ENCODE measurements at places on chromosomes 12 and 14. TPM values are rescaled to one million over a fixed set of nuclear protein-coding genes. Genes with fewer than 3 reads are reported as not detected.

Gene SDS
- total RNA-seq, result not detected

Gene REM2
- total RNA-seq, result 0.19 TPM

Gene P2RX2
- not detected for total RNA-seq

Gene CCT2
- total RNA-seq, result 501 TPM

Gene HRK
- total RNA-seq, result not detected

Gene JPH4
- total RNA-seq, result 0.74 TPM

Gene KRT82
- total RNA-seq, result not detected

Gene KRT6B
- not detected for total RNA-seq

Gene DEPDC4
- 2.8 TPM for total RNA-seq

Gene C12orf60
- 2.7 TPM for total RNA-seq

DNA sequence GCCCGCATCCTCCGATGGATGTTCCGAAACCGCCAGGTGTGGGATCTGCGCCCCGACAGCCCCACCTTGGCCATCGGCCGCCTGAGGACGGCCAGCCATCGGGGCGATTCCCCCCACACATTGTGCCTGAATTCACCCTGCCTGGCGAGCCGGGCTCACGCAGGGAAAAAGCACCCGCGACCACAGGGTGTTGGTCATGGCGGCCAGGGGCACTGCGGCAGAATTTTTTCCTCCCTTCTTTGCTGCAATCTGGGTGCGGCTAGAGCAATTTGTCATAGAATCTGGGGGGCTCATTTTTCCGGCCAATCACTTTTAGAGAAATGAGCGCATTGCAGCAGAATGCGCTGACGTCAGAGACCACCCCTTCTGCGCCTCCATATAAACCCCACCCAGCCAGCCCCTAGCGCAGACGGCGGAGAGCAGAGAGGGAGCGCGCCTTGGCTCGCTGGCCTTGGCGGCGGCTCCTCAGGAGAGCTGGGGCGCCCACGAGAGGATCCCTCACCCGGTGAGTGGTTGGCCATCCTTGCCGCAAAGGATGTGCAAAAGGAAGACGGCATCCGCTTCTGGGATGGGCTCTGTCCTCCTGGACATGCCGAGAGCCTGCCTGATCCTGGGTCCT is at the start of gene MEG3:
Gene MEG3 (plus strand): TSS at position 406 of the 619 bp plus-strand sequence.
- peaks cover 5% of the 10 kb centered on the region for H3K4me1 ChIP-seq
- H3K4me3 ChIP-seq, result peak within 1 kb of the TSS; percentile 7
- H3K36me3 ChIP-seq, result no peaks in the 10 kb centered on the region

GRCh38 chr14:75514673-75515628 is 7.3 kb upstream of the BATF start:
- H3K27ac ChIP-seq, result peak overlapping the region; percentile 91
- peaks cover 13% of the 10 kb centered on the region for H3K36me3 ChIP-seq
- peaks cover 35% of the 10 kb centered on the region for H3K4me1 ChIP-seq

DNA sequence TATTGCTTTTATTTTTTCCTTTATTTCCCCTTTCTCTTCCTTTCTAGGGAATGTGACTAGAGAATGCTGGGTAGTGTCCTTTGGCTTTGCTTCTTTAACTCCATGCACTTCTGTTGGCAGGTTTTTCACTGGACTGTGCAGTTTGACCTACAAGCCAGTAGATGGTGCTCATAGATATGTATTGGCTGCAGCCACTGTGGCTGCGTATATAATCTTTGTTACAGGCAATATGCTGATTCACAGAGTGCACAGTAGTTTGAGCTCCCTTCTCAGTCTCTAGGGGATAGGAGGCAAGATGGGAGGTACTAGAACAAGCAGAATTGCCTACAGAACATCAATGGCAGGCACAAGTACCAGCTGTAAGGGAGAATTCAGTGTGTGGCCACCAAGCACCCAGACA is 503.5 kb downstream of the LRFN5 start:
- H3K27ac ChIP-seq, result no peak overlapping the region
- H3K4me1 ChIP-seq, result no peaks in the 10 kb centered on the region
- H3K4me3 ChIP-seq, result no peak overlapping the region

DNA sequence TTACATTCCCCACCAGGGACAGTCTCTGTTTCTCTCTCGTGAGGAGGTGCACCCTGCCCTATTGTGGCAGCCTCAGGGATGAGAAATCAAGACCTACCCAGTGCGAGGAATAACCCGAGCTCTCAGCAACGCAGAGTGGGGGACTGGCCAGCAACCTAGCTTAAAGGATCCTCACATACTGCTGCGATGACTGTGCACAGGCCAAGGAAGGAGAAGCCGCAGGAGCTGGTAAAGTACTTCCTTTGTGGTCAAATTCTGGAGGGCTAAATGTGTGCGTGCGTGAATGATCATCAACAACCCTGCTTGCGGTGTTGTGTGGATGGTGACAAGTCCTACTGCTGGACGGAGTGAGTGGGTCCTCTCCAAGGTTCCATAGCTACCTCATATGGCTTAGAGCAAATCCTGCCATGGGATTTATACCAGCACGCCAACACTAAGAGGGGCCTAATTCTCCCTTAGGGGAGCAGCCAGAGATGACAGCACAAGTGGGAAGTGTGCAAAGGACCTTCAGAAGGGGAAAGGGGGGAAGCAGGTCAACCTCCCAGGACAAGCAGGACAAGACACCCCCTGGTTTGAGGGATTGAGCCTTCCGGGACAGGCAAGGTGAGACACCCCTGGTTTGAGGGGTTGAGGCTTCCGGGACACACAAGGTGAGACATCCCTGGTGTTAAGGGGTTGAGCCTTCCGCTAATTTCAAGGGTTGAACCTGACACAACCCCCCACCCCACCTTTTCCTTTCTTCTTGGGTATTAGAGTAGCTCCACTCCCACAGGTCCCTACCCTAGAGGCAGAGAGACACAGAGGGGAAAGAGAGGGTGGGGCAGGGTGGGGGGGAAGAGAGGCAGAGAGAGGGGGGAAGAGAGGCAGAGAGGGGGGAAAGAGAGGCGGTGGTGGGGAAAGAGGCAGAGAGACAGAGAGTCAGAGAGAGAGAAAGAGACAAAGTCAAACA is 58.8 kb upstream of the AP4S1 start:
- DNase-seq, result no peak
- peaks cover 30% of the 10 kb centered on the region for H3K4me1 ChIP-seq
- no peak overlapping the region for H3K4me3 ChIP-seq
- H3K27ac ChIP-seq, result no peak overlapping the region
- no peaks in the 10 kb centered on the region for H3K27me3 ChIP-seq

GRCh38 chr12:91786499-91787272 is 359.0 kb downstream of the BTG1 start:
- no peaks in the 10 kb centered on the region for H3K27me3 ChIP-seq
- H3K4me3 ChIP-seq, result no peak overlapping the region

DNA sequence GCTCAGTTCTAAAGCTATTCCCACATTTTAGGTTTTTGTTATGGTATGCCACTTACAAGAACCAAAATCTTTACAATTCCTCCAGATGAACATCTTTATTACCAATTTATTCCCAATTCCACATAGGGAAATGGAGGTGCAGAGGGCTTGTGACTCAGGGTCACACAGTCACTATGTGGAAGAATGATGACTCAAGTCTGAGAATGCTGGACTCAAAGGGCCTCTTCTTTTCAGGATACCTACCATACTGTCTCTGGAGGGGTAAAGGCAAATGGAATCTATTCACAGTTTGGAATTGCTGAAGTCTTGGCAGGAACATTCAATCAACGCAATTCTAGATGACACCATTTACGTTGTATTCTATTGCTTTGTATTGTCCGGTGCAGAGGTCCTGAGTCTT is 48.2 kb upstream of the MANSC4 start:
- peaks cover 15% of the 10 kb centered on the region for H3K4me1 ChIP-seq
- no peak overlapping the region for H3K4me3 ChIP-seq
- H3K27me3 ChIP-seq, result peaks cover 48% of the 10 kb centered on the region
- no peak for DNase-seq

DNA sequence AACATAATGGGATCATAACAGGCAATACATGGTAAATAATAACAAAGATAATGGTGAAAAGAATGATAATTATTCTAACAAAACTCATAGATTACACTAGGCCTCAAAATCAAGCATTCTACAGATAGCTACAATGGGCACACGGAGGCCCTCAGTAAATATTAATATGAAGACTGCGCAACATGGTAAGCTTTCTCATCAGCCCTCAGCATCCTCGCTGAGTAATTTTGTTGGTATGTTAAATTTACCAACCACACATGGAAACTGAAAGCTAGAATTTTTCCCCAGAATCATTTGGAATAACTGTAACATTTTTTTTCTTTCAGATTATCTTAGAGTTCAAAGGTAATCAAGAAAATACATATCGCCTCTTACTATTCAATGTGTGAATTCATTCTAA is 74.2 kb upstream of the PYGL start:
- no peaks in the 10 kb centered on the region for H3K27me3 ChIP-seq
- H3K27ac ChIP-seq, result no peak overlapping the region
- H3K4me1 ChIP-seq, result no peaks in the 10 kb centered on the region
- H3K4me3 ChIP-seq, result no peak overlapping the region
- DNase-seq, result no peak
- H3K36me3 ChIP-seq, result peaks cover 12% of the 10 kb centered on the region

- no peak overlapping the region for H3K27ac ChIP-seq
- no peak overlapping the region for H3K4me3 ChIP-seq
- DNase-seq, result no peak
- H3K27me3 ChIP-seq, result peaks cover 28% of the 10 kb centered on the region
- no peaks in the 10 kb centered on the region for H3K4me1 ChIP-seq
- H3K36me3 ChIP-seq, result no peaks in the 10 kb centered on the region
Observed at GRCh38 chr14:21543521-21543960, 17.4 kb upstream of the SALL2 start.

GRCh38 chr12:97476255-97476654 is 13.7 kb downstream of the RMST start:
- H3K27me3 ChIP-seq, result no peaks in the 10 kb centered on the region
- H3K4me3 ChIP-seq, result no peak overlapping the region
- no peak for DNase-seq
- H3K36me3 ChIP-seq, result no peaks in the 10 kb centered on the region

DNA sequence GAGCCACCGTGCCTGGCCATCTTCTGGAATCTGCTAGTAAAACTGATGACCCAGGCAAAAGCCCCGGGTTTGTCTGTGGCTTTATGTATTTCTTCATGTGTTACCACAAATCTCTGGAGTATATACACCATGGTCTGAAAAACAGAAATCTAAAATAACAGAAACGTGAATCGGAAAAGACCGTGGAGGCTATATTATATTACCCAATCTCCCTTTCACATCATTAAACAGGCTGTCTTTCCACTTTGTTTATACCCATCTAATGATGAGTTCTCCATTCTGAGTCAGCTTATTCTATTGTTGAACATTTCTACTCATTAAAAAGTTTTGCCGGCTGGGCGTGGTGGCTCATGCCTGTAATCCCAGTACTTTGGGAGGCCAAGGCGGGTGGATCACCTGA is 9.5 kb upstream of the AJUBA start:
- peaks cover 3% of the 10 kb centered on the region for H3K4me1 ChIP-seq
- DNase-seq, result no peak
- no peak overlapping the region for H3K4me3 ChIP-seq
- no peak overlapping the region for H3K27ac ChIP-seq

DNA sequence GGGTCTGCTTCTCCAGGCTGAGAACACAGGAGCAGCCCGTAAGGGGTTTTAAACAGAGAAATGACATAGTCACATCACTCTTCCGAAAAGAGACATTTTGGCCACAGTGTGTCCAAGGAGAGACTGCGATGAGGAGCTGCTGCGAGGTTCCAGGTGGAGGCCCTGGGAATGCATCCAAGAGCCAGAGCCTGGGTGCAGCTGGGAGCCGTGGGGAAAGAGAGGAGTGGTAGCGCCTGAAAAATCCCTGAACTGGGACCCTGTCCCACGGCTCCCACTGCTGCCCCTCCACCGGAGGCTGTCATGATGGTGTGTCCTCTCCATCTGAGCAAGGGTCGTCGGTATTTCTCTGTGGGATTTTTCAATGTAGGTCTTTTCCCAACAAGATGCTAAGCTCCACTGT is 146.9 kb downstream of the BCL11B start:
- no peaks in the 10 kb centered on the region for H3K27me3 ChIP-seq
- H3K4me3 ChIP-seq, result no peak overlapping the region
- H3K27ac ChIP-seq, result no peak overlapping the region
- no peak for DNase-seq
- H3K36me3 ChIP-seq, result peaks cover 2% of the 10 kb centered on the region

Measured in activated naive CD8-positive, alpha-beta T cell treated with anti-CD3 and anti-CD28 coated beads for 36 hours (primary cell).